ENCODE measurements at places on chromosomes 13 and 19.

GRCh38 chr13:78015782-78016181 lies 97.2 kb upstream of the EDNRB start:
- no peak for DNase-seq

- DNase-seq, result no peak
Observed at GRCh38 chr13:51715613-51716012, 88.3 kb downstream of the DHRS12 start.

DNA sequence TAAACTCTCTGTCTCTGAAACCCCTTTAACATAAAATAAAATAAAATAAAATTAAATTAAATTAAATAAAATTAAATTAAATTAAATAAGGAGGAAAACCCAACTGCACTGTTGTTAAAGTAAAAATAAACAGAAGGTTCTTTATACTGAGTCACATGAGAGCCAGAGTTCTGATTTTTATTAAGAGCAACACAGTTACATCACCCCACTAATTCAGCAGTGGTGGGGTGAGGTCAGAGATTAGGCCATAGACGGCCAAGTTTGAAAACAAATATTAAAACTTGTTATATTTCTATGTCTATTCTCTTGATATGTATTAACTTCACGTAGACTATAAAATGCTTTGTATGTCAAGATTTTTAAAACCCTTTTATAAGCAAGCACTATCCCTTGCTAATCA lies 59.5 kb downstream of the MYCBP2 start:
- DNase-seq, result no peak

- no peak for DNase-seq
Observed at GRCh38 chr19:868458-869244, 9.2 kb downstream of the CFD start.

- DNase-seq, result no peak
Observed at GRCh38 chr19:39310558-39311311, 9.9 kb downstream of the LRFN1 start.

DNA sequence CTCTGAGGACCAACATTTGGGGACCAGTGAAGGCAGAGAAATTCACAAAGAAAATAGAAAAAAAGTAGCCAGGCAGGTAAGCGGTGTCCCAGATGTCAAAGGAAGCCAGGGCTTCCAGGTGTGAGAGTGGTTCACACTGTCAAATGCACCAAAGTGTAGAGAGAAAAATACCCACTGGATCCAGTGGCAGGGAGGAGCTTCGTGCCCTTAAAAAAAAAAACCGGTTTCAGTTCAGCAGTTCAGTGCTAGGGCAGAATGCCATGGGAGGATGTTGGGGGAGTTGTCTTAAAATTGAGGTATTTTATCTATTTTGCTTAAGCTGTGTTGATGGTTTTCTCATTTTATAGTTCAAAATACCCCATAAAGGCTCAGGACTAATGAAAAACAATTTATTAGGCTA lies 47.8 kb upstream of the C1QTNF9 start:
- no peak for DNase-seq

GRCh38 chr19:2099937-2100718 lies 3.4 kb downstream of the IZUMO4 start:
- DNase-seq, result no peak

DNA sequence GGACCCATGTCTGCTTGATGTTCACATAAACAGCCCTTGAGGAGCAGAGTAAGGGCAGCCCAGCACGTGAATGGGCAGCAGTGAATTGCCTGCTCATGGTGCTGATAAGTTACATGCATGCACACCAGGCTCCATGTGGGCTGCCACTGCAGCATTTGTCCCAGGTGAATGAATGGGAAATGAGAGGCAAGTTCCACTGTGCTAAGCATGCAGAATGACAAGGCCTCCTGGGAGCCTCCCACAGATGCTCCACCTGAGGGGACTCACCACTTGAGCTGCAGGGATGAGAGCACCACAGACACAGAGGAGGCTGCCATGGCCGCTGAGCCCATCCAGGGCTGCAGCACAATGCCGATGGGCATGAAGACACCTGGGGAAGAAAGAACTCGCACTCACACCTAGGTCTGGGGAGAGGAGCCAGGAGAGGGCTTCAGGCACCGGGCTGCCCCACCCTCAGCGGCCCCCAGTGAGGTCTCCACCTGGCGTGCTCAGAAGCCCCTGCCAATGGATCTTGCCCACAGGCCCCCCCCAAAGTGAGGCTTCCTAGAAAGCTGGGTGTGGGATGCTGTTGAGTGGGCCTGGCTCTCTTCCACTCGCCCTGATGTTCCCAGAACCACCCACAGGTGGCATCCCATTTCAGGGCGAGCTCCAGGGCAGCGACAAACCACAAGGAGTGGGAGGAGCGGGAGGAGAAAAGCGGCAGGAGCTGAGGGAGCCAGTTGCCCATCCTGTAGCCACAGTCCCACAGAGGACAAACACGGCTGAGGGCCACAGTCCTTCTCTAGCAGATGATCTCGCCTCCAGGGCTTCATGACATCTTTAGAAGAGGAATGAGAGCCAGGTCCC lies 73.8 kb downstream of the CCDC70 start:
- no peak for DNase-seq

- no peak for DNase-seq
Observed at GRCh38 chr13:24234200-24234915, 73.8 kb downstream of the SPATA13 start.

DNA sequence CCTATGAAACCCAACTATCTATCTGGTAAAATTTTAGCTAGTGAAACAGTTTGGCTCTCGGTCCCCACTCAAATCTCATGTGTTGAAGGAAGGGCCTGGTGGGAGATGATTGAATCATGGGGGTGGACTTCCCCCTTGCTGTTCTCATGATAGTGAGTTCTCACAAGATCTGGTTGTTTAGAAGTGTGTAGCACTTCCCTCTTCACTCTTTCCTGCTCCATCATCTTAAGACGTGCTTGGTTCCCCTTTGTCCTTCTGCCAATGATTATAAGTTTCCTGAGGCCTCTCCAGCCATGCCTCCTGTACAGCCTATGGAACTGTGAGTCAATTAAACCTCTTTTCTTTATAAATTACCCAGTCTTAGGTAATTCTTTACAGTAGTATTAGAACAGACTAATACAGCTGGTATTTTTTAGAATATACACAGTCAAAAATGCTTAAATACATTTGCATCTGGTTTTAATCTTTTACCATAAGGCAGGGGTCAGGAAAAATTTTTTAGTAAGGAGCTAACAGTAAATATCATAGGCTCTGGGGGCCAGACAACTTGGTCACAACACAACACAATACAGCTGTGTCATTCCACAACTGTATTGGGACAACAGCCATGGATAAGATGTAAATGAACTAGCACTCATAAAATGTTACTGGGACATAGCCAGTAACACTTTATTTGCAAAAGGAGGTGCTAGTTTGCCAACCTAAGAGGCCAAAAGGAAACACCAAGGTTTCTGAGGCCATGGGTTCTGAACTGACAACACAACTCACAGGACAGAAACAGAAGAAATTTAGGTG lies 24.3 kb downstream of the DZIP1 start:
- DNase-seq, result no peak

DNA sequence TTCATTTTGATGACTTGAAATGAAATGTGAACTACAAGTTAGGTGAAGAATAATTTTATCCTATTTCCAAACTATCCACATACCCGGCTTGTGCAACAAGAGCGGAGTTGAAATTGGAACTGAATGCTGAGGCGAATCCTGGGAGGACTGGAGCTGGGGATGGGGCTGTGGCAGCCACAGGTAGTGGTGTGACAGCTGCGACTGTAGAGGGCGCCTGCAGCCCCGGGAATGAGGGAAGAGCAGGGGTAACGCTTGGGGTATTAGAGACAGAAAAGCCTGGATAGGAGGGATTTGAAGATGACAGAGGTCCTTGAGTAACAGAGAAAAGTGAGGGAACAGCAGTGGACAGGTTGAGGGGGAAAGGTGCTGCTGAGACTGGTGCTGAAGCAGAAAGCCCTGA lies 22.0 kb upstream of the STOML3 start:
- no peak for DNase-seq

- no peak for DNase-seq
Observed at GRCh38 chr13:73194310-73194709, 135.5 kb downstream of the KLF5 start.

- no peak for DNase-seq
Observed at GRCh38 chr13:45102136-45102507, 18.2 kb upstream of the GTF2F2 start.

DNA sequence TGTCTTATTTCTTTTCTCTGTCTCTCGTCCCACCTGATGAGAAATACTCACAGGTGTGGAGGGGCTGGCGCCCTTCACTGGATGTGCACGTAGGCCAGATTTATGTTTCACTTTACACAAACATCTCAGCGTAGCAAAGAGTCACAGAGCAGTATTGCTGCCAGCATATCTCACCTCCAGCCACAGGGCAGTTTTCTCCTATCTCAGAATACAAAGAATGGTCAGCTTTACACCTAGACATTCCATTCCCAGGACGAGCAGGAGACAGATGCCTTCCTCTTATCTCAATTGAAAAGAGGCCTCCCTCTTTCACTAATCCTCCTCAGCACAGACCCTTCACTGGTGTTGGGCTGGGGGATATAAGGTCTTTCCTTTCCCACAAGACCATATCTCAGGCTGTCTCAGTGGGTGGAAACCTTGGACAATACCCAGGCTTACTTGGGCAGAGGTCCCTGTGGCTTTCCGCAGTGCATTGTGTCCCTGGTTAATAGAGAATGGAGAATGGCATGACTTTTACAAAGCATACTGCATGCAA lies 7.2 kb upstream of the ZNF611 start:
- no peak for DNase-seq

- no peak for DNase-seq
Observed at GRCh38 chr13:66037096-66037495, 1193.0 kb downstream of the PCDH9 start.

GRCh38 chr19:30559446-30559845 lies 187.3 kb downstream of the ZNF536 start:
- DNase-seq, result no peak

DNA sequence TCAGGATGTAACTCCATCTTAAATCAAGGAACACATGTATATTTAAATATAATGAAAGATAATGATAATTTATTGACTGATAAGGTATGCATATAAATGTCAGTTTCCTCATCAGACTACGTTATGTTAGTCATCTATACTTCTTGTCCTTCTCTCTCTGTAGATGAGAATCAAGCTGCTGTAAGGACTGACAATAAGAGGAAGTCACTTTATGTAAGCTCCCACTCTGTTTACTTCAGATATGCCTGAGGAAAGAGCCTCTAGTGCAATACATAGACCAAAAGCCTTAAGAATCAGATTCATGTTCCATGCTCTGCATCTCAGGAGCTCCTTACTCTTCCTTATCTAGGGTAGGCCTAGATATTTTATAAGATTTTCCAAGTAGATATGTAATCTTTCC lies 9.6 kb upstream of the SLITRK6 start:
- no peak for DNase-seq

DNA sequence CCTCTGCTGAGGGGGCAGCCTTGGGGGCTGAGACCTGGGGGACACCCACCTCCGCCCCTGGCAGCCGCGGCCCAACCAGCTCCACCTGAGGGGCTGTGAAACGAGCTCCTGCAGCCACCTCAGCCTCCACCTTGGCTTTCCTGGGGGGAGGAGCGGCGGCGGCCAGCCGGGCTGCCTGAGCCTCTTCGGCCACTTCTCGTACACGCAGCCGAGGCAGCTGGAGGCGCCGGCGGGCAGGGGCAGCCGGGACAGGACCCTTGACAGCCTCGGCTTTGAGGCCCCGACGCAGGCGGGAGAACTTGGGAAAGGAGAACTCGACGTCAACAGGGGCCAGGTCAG lies 7.6 kb upstream of the HIPK4 start:
- no peak for DNase-seq

GRCh38 chr19:14674764-14675163 lies at the start of gene ADGRE3:
TSS of gene ADGRE3 (minus strand) at chr19:14674844. CDS start at chr19:14674770, 74 bp downstream.
- DNase-seq, result peak; percentile 32

DNA sequence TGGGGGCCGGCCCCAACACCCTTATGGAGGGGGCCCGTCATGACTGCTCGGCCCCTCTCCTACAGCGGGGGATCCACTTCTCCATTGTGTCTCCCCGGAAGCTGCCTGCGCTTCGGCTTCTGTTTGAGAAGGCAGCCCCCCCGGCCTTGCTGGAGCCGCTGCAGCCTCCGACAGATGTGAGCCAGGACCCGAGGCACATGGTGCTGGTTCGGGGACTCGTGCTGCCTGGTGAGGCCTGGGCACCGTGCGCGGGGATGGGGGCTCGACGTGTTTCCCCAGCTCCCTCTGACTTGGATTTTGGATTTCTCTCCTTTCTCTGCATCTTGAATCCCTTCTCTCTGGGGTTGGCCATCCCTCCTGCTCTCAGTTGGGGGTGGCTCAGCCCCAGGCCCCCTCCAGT lies 11.6 kb downstream of the MED25 start:
- DNase-seq, result no peak

GRCh38 chr13:95204231-95204765 lies 97.0 kb downstream of the ABCC4 start:
- no peak for DNase-seq

- no peak for DNase-seq
Observed at GRCh38 chr13:106681997-106682396, 114.1 kb upstream of the ARGLU1 start.

DNA sequence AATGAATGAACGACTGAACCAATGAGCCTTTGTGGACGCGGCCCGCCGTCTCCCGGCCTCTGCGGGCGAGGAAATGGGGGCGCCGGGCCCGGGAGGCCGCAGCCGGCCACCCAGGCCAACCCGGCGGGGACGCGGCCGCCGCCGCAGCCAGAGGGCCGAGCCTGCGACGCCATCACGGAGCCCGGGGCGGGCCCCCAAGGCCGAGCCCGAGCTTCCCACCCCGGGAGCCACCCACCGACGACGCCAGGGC lies 216 bp downstream of the SUGP2 start:
- no peak for DNase-seq

DNA sequence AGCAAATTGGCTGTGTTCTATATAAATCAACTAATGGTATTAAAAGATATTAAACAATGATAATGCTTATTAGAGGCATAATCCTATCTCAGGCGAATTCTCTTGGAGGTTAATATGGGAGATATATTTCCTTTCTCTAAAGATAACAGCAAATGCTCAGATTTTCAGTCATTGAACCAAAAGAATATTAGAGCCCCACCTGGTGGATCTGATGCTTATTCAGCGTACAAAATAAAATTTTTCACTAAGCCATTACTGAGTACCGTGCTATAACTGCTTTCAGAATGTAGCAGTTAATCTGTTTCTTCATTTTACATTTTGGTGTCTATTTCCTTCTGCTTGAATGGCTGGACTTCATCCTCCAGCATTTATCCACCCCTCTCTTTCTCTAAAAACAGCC lies 143.3 kb upstream of the IPO5 start:
- no peak for DNase-seq

GRCh38 chr13:113956571-113956970 lies 17.3 kb downstream of the C13orf46 start:
- no peak for DNase-seq
